ENCODE measurements at places on chromosomes 16 and 17. TPM values are rescaled to one million over a fixed set of nuclear protein-coding genes. Genes with fewer than 3 reads are reported as not detected.

GRCh38 chr16:66832661-66833305 lies 2.0 kb upstream of the NAE1 start:
- no peak for DNase-seq

DNA sequence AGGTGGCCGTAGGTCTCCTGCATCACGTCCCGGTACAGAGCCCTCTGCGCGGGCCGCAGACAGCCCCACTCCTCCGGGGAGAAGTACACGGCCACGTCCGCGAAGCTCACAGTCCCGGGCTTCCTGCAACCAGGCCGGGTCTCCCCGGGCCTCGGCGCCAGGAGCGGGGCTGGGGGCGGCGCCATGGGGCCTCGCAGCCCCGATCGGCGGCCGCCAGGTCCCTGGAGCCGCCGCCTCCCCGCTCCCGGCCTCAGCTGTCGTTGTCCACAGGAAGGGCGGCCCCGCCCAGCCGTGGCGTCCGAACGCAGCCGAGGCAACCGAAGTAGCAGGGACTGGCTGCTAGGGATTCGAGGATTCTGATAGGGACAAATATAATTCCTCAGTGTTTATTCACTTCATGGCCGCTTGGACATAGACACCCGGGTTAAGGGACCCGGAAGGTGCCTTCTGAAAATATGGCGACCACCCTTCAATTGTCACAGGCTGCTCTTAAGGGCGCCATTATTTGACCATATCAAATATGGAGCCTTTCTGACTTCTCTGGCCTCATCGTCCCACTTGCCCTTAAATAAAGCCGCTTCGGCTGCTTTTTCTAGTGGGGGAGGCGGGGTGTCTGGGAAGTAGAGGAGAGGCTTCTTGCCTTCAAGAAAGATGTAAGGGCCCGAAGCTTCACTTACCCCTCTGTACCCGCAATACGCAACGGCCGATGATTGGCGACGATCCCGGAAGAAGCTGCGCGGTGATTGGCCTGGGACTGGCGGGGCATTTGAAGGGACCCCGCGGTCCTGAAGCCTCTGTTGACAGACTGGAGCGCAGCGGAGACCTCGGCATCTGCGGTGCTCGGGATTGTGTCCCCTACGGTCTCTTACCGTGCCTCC lies at the start of gene ZNF688:
TSS of gene ZNF688 (minus strand) at position 270 of the 878 bp plus-strand sequence. CDS start at position 185, 85 bp downstream.
- peak; percentile 94 for DNase-seq

GRCh38 chr17:35083071-35083470 lies 19.6 kb upstream of the RFFL start:
- no peak for DNase-seq

- no peak for DNase-seq
Observed at GRCh38 chr16:35148748-35149147, 1689.3 kb downstream of the TP53TG3F start.

GRCh38 chr17:1561420-1562175 lies 994 bp downstream of the PITPNA start:
- no peak for DNase-seq

DNA sequence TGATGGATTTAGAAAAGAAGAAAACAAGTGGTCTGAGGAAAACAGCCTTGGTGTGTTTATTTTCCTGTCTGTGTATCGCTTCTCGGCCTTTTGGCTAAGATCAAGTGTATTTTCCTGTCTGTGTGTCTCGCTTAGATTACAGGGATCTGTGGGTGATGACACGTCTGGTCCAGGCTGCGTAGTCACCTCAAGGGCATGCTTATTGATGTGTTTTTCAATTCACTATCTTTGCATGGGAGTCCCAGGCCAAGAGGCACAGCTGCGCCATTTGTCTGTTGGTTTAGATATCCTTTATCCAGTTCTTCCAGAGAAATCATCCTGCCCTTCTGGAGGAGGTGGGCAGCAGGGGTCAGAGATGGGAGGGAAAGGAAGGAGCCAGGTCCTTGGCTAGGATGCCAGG lies 47.1 kb upstream of the STH start:
- DNase-seq = no peak

GRCh38 chr16:89442990-89443726 lies 47.2 kb downstream of the ANKRD11 start:
- DNase-seq = no peak

DNA sequence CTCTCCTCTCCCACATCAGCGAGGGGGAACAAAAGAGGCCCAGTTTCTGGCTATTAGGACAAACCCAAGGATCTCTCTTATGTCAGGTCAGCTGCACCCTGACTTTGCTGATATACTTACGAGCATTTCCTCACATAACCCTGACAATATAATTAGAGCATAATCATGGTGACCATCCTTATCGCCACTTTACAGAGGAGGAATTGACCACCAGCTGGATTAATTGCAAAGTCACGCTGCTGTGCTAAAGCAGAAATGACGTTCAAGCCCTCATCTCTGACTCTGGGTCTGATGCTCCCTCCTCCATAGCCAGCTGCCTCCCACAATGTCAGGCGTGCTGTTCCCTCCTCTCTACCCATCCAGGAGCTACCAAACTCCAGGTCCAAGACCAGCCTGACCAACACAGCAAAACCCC lies 42.6 kb downstream of the TRARG1 start:
- DNase-seq = no peak

- DNase-seq = no peak
Observed at GRCh38 chr16:66278111-66278531, 88.4 kb upstream of the CDH5 start.

DNA sequence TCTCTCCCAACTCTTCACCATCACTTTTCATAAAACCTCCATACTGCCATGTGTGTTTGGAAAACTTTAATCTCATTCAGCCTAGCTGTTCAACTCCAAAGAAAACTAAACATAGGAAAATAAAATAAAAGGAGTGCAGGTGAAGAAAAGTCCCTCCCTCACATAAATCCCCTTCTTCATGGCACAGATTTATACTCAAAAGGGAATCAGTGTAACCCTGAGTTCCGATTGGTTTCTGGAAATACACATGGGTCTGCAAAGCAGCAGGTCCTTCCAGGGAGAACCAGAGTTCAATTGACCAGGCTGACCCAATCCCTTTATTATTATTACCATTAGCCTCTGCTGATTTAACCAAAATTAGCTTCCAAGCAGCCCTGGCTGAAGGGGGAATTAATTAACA lies 8.9 kb upstream of the HOXB2 start:
- DNase-seq = no peak

G6PC1 gene
- total RNA-seq = 0.05 TPM

TMC8 gene
- total RNA-seq = 28.6 TPM

SCARF1 gene
- total RNA-seq = 4.2 TPM

PRSS27 gene
- 0.28 TPM for total RNA-seq

All from thymus (tissue), 14 donors.